ENCODE measurements at places on chromosomes 7 and 10.

DNA sequence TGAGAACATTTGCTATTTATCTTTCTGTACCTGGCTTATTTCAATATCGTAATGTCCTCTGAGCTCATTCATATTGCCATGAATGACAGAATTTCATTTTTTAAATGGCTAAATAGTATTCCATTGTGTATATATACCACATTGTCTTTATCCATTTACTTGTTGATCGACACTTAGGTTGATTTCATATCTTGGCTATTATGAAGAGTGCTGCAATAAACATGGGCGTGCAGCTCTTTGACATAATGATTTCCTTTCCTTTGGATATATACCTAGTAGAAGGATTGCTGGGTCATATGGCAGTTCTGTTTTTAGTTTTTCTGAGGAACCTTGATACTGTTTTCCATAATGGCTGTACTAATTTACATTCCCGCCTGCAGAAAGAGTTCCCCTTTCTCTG is 30.2 kb downstream of the NEURL1 start:
- DNase-seq: no peak

DNA sequence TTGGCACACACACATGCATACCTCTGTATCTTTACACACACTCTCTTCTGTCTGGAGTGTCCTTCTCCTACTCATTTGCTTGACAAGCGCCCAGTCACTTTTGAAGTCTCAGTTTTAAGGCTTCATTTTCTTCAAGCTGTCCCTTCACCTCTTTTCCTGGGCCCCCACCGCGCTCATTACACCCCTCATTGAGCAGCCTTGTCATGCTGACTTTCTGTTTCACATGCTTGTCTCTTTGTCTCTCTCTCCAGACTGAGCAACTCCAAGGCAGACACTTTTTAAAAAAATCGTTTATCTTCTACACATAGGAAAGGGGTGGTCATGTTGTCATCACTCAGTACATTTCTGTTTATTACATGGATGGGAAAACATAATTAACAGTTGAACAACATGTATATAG is 225.2 kb upstream of the FZD1 start:
- no peak for DNase-seq

- DNase-seq: no peak
Observed at GRCh38 chr10:47190301-47190700, 109.7 kb upstream of the GDF10 start.

- no peak for DNase-seq
Observed at GRCh38 chr10:99630433-99630832, 10.2 kb upstream of the SLC25A28 start.

- DNase-seq: no peak
Observed at GRCh38 chr10:77537720-77538373, 99.8 kb downstream of the KCNMA1 start.

- no peak for DNase-seq
Observed at GRCh38 chr10:97765201-97765600, 6.6 kb downstream of the SFRP5 start.
